SJSA1 (cell line): ENCODE measurements at places on chromosomes 1 and 21. TPM values are rescaled to one million over a fixed set of nuclear protein-coding genes. Genes with fewer than 3 reads are reported as not detected.
A peak's percentile ranks its signal among the peaks of the same experiment; 100 is the strongest.

DNA sequence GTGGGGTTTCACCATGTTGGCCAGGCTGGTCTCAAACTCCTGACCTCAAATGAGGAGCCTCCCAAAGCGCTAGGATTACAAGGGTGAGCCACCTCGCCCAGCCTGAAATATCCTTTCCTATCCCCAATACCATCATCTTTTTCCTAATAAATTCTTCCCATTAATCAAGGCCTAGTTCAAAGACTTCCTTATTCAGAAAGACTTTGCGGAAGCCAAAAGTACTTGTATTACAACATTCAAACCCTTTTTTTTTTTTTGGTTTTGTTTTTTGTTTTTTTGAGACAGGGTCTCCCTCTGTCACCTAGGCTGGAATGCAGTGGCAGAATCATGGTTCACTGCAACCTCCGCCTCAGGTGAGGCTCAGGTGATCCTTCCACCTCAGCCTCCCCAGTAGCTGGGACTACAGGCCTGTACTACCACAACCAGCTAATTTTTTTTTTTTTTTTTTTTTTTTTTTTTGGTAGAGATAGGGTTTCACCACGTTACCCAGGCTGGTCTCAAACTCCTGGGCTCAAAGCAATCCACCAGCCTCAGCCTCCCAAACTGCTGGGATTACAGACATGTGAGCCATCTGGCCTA lies 7.6 kb downstream of the SLC19A2 start:
- H3K4me1 ChIP-seq = peaks cover 24% of the 10 kb centered on the region
- H3K4me3 ChIP-seq = no peak overlapping the region
- no peak overlapping the region for H3K27ac ChIP-seq
- peaks cover 2% of the 10 kb centered on the region; the same call in 1 of the 2 replicates for H3K36me3 ChIP-seq
- DNase-seq = no peak
- H3K27me3 ChIP-seq = no peaks in the 10 kb centered on the region

DNA sequence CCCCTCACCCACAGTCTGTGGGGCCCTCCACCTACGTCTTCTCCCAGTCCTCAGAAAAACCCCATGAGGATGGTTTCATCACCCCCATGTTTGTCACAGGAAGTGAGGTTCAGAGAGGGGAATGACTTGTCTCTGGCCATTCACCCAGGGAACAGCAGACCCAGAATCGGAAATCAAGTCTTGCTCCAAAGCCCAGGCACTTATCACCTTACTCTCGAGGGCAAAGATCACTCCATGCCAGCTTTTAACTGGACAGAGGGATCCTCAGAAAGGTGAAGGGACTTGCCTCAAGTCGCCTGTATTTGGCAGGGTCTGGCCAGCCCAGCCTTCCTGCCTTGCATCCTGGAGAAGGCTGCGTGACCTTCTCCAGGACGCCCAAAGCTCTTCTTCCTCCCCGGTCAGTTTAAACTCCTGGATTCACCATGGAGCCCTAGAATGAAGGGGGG lies 57.9 kb upstream of the SSBP3 start:
- H3K4me3 ChIP-seq = no peak overlapping the region
- no peak overlapping the region for H3K27ac ChIP-seq
- DNase-seq = no peak

DNA sequence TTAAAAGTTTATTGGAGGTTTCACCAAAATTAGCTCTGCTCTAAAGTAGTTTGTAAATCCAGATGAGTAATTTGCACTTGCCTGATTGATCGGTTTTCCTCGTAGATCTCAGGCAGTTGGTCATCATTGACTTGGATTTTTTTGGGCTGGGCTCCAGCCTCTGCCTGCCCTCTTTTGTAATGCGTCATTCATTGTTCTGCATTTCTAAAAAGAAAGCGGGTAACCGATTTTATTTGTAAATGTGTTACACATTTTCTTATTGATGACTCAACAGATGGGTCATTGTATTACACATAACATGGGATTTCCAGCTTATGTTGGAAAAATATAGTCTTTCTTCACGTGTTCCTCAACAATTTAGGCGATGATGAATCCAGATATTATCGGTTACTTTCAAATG lies 5.5 kb downstream of the ETS2 start:
- peak overlapping the region; percentile 81 for H3K27ac ChIP-seq
- H3K36me3 ChIP-seq = peaks cover 86% of the 10 kb centered on the region

DNA sequence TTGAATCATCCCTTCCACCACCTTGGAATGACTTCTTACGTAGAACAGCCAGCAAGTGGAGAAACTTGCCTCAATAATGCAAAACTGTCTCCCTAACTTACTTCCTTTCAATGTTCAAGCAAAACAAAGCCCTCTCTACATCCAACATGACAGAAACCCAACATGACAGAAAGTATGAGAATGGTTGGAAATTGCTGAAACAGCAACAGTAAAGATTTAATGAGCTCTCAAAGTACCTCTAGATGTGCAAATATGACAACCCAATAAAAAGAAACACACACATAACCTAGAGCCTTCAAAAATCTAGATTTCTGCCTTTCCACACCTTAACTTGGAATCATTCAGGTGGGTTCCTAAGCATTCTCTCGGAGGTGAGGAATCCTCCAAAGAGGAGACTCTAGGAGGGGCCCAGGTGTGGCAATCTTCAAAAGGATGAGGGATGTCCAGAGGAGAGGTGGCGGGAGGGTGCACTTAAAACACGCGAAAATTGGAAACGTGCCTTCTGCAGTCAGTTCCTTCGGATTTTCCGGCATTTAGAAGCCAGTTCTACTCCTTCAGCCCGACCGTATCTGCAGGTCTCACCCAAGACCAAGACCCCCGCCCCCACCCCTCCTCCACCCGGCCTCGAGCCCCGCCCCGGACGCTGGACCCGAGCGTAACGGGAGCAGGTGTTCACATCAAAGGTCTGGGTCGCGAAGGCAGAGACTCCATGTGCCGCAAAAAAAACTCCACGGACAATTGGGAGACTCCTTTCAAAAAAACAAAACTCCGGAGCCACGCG lies 996 bp upstream of the MGST3 start:
- DNase-seq = no peak
- peak overlapping the region; percentile 40; the same call in 1 of the 2 replicates for H3K27ac ChIP-seq
- peaks cover 13% of the 10 kb centered on the region; the same call in 1 of the 2 replicates for H3K4me1 ChIP-seq
- no peaks in the 10 kb centered on the region for H3K36me3 ChIP-seq
- H3K27me3 ChIP-seq = 0 out of 2 replicates have a peak, but pooled peaks cover under 1% of the 10 kb centered on the region
- H3K4me3 ChIP-seq = peak overlapping the region; percentile 60

- no peak overlapping the region for H3K27ac ChIP-seq
- H3K27me3 ChIP-seq = no peaks in the 10 kb centered on the region
- no peak for DNase-seq
- no peaks in the 10 kb centered on the region for H3K36me3 ChIP-seq
- H3K4me3 ChIP-seq = no peak overlapping the region
- peaks cover 26% of the 10 kb centered on the region for H3K4me1 ChIP-seq
These were observed 72.7 kb downstream of the MAST2 start for GRCh38 chr1:45876000-45876617.

DNA sequence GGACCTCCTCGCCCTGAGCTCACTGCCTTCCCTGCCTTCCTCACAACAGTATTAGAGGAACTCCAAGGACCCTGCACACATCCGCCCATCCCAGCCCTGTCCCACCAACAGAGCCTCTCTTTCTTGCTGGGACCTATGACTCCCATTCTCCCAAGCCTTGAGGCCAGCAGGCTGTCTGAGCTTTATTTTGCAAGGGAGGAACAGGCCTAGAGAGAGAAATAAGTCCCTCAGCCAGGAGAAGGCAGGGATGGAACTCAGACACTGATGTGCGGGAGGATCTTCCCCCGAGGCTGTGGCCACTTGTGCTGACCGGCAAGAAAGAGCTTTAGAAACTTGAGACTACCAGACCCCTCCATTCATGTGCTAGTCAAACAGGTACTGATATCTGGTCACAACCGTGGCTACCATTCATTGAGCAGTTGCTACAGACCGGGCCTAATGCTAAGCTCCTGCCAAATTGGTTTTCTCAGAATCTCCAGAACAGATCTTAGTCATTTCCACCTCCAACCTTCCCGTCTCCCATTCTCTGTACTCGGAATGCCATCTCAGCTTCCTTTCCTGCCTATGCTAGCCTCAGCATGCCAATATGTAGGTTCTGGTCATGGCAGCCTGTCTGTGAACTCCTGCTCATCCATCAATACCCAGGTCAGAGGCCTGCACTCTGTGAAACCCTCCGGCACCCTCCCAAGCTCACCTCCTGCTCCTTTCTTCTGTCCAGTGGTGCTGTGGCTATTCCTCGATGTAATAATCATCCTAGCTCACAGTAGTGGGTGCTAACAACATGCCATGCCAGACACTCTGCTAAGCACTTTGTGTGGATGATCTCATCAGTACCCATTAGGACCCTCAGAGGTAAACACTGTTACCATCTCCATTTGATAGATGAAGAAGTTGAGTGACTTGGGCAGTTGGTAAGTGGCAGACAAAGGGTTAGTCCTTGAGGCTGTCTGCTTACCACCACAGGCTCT lies 3.8 kb downstream of the TMEM54 start:
- peaks cover 13% of the 10 kb centered on the region for H3K27me3 ChIP-seq
- H3K36me3 ChIP-seq = peaks cover 3% of the 10 kb centered on the region; the same call in 1 of the 2 replicates
- H3K4me1 ChIP-seq = peaks cover 21% of the 10 kb centered on the region
- DNase-seq = no peak

PLD5 gene
- total RNA-seq = not detected in 2 replicates

PROK1 gene
- not detected in 2 replicates for total RNA-seq

PPIAL4G gene
- total RNA-seq = not detected in 2 replicates

DNAI4 gene
- 0.91 and 2.6 TPM in 2 replicates for total RNA-seq

CDA gene
- not detected in 2 replicates for total RNA-seq

CORT gene
- total RNA-seq = 1.7 TPM in 1 of 2 replicates, not detected in the other
